ENCODE measurements at places on chromosomes 4 and X.

DNA sequence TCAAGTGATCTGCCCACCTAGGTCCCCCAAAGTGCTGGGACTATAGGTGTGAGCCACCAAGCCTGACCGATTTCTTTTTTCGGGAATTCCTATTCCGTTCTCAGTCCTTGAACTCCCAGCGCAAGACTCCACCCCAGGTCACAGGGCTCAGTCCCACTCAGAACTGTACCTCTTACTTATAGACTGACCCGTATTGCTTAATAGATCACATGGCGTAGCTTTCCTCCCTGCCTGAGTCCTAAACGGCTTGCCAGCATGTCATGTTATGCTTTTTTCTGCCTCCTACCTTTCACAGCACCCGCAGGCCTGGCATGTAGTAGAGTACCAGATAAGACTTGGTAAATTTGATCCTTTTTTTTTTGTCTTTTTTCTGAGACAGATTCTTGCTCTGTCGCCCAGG is 22.4 kb downstream of the SAT1 start:
- no peak for DNase-seq

GRCh38 chrX:17170973-17171372 is 204.0 kb upstream of the NHS start:
- no peak for DNase-seq

- DNase-seq, result no peak
Measured at GRCh38 chr4:165905405-165906027, 32.5 kb downstream of the TLL1 start.

DNA sequence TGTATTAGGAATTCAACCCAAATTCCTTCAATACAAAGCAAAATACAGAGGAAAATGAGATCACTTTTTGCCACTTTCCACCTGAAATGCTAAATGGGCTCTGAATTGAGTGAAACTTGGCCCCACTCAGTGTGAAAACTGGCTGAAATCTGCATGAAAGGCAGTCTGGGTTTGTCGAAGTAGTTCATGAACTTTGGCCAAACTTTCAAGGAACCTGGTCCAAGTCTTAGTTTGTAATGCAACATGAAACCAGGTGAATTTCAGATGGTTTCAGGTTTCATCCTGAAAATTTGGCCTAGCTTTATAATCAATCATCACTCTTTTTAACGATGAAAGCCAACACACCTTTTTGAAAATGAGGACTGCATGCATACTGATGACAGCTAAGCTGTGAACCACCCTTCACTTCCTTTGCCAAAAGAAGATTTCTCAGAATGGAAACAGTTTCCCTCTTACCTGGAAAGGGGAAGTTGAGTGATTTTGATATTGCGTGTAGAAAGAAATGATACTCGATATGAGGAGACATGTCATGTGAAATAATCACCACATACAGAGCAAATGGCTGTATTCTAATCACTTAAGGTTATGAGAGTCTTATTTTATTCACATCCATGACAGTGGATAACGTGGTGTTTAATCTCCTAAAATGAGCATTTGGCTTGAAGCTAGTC is 209.9 kb upstream of the ETNPPL start:
- no peak for DNase-seq

DNA sequence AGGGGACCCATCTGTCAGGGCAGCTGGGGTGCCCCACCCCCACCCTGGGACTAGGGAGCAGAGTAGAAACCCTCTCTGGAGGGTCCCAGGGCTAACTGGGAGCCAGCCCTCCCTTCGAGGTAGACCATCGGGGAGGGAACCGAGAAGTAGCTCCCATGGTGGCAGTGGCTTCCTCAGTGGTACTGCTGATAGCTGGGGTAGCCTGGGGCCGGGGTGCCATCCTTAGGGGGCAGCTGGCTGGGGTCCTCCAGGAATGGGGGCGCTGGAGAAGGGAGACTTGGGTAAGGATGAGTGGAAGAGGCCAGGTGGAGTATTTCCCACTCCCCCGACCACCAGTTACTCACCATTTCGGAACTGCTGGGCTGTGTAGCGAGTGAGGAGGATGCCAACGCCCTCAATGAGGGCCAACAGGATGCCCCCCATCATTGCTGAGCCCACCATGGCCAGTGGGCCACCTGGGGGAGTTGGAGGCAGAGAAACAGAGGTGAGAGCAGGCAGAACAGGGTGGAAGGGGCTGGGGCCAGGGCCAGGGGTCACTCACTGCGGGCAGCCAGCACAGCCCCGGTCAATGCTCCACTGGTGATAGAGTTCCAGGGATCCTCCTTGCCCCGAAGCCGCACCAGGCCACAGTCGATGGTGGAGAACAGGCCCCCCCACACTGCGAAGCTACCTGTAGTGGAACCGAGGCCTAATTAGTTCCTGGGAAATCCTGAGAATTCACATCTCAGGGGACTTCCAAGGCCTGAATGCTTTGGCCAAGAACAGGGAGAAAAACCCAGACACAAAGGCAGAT is 3.8 kb downstream of the TIMM17B start:
- no peak for DNase-seq

GRCh38 chr4:185470501-185471195 is 885 bp downstream of the CCDC110 start:
- no peak for DNase-seq

- DNase-seq, result no peak
Measured at GRCh38 chr4:158538176-158538575, 16.5 kb downstream of the RXFP1 start.

DNA sequence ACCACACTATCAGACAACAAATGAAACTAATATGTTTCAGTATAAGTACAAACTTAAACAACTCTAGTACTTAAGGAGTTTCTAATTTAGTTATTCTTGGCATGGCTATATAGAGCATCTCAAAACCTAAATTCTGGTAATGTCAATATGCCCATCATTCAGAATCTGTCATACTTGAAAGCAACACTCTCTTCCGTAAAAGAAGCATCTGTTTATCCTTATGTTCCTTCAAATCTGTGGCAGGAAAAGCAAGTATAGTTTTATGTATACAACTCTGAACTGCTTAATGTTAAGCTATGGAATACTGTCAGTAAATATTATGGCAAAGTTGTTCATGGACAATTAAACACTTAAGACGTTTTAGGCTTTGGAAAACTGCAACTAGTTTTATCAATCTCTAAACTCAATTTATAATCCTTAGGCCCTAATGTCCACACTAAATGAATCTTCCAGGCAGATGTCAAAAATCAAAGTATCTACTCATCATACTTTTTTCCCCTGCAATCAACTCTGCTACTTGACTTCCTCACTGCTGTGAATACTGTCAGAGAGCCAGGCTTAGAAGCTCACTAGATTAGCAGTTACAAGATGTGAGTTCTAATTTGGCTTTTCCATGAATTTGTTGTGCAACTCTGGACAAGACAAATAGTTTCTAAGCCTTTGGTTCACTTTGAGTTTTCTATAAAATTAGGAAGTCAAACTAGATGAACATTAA is 109.4 kb downstream of the SCLT1 start:
- no peak for DNase-seq
